ENCODE measurements at places on chromosomes 5 and 9. TPM values are rescaled to one million over a fixed set of nuclear protein-coding genes. Genes with fewer than 3 reads are reported as not detected.

The RALGPS1 gene
- 9.4 TPM for polyA plus RNA-seq

The FYB1 gene
- 2.3 TPM for polyA plus RNA-seq

The KLF9 gene
- 23.5 TPM for polyA plus RNA-seq

The JMY gene
- 3.8 TPM for polyA plus RNA-seq

The FABP6 gene
- not detected for polyA plus RNA-seq

The CA9 gene
- 0.67 TPM for polyA plus RNA-seq

Measured in kidney (tissue), 22 donors.